ENCODE measurements at places on chromosomes 7 and 10.

DNA sequence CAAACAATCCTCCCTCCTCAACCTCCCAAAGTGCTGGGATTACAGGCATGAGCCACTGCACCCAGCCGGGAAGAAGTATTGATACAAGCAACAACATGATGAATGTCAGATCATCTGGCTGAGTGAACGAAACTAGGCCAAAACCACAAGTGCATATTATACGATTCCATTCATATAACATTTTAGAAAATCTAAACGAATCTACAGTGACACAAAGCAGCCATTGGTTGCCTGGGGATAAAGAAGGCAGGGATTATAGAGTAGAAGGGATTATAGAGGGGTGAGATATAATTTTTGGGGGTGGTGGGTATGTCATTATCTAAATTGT lies 11.5 kb upstream of the RHBDD2 start:
- DNase-seq: no peak

- no peak for DNase-seq
These were observed 43.6 kb downstream of the PDGFA start for GRCh38 chr7:475951-476441.

DNA sequence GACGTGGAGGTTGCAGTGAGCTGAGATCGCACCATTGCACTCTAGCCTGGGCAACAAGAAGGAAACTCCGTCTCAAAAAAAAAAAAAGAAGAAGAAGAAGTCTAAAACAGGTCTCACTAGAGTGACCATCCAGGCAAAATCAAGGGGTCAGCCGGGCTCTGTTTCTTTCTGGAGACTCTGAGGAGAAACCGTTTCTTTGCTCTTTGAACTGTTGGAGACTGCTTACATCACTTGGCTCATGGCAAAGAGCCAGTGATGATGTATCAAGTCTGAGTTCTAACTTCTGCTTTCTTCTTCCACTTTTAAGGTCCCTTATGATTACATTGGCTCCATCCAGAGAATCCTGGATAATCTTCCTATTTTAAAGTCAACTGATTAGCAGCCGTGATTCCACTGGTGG lies 306.8 kb downstream of the WDR11 start:
- DNase-seq: no peak

GRCh38 chr7:49010717-49011116 lies 86.4 kb downstream of the CDC14C start:
- DNase-seq: no peak

GRCh38 chr10:14302035-14302434 lies 28.7 kb downstream of the FRMD4A start:
- no peak for DNase-seq

DNA sequence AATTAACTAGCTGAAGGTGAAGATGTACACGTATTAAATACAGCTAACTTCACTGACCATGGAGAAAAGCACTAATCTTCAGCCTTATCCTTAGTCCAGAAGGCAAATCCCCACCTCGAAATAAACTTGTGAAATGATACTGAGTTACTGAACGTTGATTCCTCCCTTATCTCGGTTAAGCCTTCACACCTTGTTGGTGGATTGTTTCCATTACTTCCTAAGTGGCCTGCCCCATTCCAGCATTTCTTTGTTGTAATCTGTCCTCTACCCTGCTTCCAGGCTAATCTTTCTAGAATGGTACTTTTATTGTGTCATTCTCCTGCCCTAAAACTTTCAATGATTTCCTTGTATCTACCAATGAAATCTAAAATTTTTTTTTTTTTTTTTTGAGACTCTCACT lies 68.6 kb downstream of the BUB3 start:
- DNase-seq: no peak

DNA sequence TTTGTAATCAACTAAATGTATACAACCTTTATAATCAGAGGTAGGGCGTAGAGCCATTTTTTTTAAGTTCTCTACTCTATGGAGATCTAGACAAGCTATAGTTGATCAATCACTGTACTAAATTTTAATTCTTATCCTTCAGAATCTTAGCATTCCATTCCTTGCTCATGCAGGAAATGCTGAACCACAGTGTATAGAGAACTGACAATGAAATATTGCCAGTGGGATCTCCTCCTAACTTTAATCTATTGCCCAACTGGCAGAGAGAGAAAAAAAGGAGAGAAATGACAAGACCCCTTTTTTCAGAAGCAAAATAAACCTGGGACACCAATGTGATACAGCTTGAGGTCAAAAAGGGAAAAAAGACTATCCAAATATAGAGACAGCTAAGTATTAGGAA lies 26.4 kb upstream of the PPP3CB start:
- no peak for DNase-seq

GRCh38 chr7:145978769-145979168 lies 137.8 kb upstream of the CNTNAP2 start:
- DNase-seq: no peak

DNA sequence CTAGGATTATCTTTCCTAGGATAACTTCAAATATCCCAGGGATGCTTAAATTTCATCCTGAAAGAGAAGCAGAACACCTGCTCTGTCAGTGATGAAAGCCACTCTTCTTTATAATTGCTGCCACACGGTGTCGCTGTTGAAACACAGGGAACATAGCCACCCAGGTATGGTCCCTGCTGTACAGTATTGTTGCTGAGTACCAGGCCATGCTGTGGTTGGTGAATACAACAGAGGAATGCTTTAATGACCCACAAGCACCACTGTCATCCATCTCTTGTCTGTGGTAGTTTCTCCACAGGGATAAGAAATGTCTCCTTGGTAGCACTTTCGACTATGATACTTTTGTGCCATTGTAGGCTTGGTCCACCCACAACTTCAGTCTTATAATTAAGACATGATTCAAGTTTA lies 70.6 kb upstream of the STARD3NL start:
- peak; percentile 79 for DNase-seq

- DNase-seq: no peak
These were observed 64.6 kb downstream of the TSPAN12 start for GRCh38 chr7:120793213-120793936.

DNA sequence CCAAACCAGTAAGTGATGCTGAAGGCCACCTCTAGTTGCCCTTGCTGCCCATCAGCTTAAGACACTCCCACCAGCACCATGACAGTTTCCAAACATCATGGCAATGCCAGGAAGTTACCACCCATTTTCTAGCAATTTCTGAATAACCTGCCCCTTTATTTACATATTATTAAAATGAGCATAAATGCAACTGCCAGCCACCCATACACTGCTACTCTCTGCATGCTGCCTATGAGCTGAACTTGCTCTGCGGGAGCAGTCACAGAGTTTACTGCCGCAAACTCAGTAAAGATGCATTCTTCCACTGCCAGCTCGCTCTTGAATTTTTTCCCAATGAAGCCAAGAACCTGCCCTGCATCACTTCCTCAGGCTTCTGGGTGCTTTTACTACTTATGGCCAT lies 212.6 kb downstream of the SH2D4B start:
- DNase-seq: no peak

DNA sequence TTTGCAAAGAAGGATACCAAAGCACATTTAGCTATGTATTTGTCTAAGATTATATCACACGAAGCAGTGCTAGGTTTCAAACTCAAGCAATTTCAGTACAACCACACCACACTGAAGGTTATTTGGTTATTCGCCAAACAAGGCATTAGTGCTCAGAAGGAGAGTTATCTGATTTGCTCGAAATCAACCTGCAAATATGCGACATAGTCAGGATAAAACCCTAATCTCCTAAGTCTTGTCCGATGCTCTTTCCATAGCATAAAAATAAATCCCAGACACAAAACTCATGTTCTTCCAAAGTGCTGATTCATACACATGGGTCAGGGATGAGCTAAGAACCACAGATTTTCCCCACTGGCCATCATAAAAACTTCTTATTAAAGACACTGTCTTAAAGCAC lies 1288.0 kb upstream of the SORCS1 start:
- no peak for DNase-seq

DNA sequence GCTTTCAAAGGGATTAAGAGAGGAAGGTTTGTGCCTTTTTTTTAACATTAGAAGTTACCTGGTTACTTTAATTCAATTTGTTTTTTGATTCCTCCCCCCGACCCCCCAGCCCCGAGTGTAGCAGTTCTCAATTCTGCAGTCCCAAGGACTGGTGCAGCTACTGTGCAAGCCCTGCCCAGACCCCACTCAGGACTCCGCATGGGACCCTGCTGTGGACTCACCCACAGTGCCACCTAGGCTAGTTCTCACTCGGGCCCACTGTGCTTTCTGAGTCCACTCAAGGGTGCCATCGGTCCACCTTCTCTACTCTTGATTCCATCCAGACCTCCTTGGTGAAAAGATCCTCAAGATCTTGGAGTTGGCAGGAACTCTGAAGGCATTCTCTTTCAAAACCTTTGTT lies 77.4 kb downstream of the VOPP1 start:
- DNase-seq: no peak

- no peak for DNase-seq
These were observed 5.2 kb downstream of the GRID1 start for GRCh38 chr10:86361156-86362128.

GRCh38 chr7:53326634-53327033 lies 291.2 kb downstream of the POM121L12 start:
- DNase-seq: no peak

- DNase-seq: peak; percentile 91
These were observed 35.6 kb downstream of the CPN1 start for GRCh38 chr10:100046021-100046486.

DNA sequence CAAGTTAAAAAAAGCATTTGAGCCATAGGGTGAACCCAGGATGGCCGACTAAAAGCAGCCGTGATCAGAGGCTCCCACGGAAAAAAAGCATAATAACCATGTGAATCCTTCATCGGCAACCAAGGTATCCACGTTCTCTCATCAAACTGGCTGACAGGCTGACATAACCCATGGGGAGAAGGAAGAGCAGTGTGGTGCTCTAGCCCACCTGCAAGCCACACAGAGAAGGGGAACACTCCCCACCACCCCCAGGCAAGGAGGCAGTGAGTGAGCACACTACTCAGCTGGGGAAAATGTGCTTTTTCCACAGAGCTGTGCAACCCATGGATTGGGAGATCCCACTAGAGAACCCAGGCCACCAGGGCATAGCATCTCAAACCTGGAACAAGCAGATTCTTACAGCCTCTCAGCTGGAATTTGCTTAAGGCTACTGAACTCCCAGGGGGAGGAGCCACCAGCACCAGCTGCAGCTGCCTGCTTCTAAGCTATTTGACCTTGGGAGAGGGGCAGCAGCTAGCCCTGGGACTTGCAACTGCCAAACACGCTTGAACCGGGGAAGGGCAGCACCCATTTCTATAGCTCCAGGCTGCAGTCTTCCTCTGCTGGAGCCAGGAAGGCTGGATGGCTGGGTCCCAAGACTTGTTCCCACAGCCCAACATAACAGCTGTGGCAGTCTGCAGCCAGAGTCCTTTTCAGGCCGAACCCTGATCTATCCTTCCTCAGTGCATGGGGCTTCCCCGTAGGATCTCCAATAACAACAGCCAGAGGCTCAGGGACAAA lies 178.2 kb upstream of the NRG3 start:
- DNase-seq: no peak

DNA sequence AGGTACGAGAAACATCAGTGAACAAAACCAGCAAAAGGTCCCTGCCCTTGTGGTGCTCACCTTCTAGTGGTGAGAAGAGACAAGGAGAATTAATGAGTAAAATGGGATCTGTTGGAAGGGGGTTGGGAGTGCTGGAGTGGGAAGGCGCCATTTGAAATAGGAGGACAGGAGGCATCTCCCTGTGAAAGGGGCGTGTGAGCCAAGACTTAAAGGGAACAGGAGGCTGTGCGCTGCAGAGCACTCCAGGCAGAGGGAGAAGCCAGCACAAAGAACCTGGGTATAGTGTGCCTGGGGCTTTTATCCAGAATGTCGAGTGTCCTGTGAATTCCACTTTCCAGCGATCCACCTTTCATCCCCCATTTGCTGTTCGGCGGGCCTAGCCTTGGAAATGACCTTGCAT lies 497.9 kb upstream of the GALNT17 start:
- no peak for DNase-seq

GRCh38 chr10:43205681-43206390 lies 61.0 kb downstream of the RASGEF1A start:
- DNase-seq: no peak

DNA sequence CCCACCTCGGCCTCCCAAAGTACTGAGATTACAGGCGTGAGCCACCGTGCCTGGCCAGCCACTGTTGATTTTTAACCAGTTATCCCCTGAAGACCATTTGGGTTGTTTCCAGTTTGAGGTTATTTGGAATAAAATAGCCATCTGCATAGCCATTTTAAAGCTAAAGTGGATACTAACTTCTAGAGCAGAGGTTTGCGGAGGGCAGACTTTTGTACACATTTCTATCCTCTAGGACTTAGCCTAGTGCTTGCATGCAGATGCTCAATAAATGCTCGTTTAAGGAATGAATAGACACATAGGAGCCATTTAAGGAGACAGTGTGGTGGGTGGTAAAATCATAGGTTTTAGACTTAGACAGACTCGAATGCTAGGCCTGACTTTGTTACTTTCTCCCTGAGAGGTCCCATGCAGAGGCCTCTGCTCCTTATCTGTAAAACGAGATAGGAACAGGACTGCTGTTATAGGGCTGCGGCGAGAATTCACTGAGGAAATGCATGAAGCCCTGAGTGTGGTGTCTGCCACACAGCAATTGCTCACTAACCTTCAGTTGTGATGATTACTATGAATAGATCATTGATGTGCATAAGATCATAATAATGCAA lies 75.9 kb downstream of the PFKFB3 start:
- DNase-seq: no peak

DNA sequence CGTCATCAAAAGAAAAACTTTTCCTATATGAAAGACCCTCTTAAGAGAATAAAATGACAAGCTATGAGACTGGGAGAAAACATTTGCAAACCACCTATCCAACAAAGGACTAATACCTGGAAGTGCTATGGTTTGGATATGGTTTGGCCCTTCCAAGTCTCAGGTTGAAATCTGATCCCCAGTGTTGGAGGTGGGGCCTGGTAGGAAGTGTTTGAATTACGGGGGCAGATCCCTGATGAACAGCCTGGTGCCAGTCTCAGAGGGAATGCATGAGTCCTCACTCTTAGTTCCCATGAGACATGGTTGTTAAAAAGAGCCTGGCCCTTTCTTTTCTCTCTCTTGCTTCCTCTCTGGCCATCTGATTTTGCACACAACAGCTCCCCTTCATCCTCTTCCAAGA lies 6.3 kb downstream of the ALDH18A1 start:
- DNase-seq: no peak

GRCh38 chr7:136312592-136312991 lies 335.4 kb upstream of the MTPN start:
- DNase-seq: no peak

DNA sequence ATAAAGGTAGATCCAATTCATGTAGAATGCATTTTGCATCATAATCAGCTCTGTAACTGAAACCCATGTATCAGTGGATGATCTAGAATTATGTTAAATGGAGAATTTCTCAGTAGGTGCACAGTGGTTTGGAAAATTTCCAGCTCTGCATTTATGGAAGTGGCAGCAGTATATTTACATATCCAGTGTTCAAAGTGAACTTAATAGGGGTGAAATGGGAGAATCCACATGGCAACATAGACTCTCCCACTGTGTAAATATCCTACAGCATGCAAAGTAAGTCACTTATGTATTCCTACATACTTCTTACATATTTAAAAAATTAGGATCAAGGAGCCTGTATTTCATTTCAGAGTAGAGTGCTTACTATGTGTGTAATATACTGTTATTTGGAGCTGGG lies 35.3 kb downstream of the CDC14C start:
- DNase-seq: no peak

GRCh38 chr10:12056748-12057147 lies 12.0 kb upstream of the DHTKD1 start:
- no peak for DNase-seq

DNA sequence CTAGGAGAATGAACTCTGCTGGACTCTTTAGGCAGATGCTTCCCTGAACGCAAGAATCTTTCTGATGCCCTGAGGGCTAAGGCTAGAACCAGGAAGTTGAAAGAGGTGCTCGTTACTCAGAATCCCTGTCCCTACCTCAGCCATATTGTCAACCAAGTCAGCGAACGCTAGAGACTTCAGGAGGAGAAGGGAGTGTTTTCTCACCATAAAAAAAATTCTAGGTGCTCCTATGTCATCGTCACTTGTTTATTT lies 359.4 kb downstream of the PRPF18 start:
- DNase-seq: no peak

Measured in activated CD4-positive, alpha-beta T cell treated with anti-CD3 and anti-CD28 coated beads for 48 hours (primary cell).